ENCODE measurements at places on chromosomes 4 and X.

GRCh38 chr4:99723612-99724011 is 66.0 kb upstream of the C4orf54 start:
- no peak for DNase-seq

GRCh38 chrX:20361890-20362262 is 95.2 kb upstream of the RPS6KA3 start:
- DNase-seq = no peak

DNA sequence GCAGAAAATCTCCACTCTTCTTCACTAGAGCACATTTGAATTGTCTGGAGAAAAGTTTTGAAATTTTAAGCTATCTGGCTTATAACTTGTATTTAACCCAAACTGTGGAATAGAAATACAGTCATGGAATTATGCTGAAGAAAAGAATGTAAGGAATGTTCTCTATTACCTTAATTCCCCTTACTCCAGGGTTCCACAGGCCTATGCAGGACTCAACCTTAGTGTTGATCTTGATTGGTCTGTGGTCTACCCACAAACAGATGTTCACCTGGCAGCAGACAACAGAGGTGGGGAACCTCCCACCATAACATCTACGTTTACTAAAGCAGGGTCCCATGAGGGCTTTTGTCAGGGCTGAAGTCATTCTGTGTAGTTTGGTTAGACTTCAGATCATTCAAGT is 189.3 kb upstream of the GPRIN3 start:
- no peak for DNase-seq

DNA sequence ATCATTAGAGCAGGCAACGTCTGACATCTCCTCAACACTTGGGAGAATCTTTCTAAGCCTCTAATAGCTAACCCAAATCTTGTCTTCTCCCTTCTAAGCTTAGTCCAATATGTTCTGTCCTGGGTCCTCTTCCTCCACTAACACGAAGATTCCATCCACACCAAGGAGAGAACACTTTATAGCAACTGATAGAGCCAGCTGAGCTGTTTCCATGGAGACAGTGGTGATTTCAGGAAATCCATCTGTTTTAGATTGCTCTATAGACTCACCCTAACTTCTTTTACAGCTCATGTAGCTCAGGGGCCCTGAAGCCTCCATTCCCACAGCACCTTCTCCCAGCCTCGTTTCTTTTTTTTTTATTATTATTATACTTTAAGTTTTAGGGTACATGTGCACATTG is 37.4 kb downstream of the SCD5 start:
- DNase-seq = no peak

GRCh38 chrX:28910487-28910886 is 323.2 kb downstream of the IL1RAPL1 start:
- DNase-seq = no peak

- DNase-seq = no peak
Observed at GRCh38 chrX:72381439-72382201, 75.9 kb upstream of the CITED1 start.

DNA sequence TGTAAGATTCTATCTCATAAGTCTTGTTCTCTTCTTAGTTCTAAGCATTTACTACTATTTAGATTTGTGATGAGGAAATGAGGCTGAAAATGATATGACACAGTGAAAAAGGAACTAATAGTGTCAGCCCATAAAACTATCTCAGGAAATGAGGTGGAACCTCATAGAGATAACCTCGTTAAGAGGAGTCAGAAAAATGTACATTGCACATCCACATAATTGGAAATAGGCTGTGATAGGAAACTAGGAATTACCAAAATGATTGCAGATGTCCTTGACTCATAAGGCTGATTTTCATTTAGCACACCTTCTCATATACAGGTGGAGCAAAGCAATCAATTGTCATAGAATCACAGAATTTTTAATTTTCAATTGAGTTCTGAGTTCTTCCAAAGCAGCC is 26.8 kb downstream of the ANXA10 start:
- DNase-seq = no peak

GRCh38 chr4:186840222-186840701 is 116.6 kb upstream of the FAT1 start:
- DNase-seq = no peak

GRCh38 chr4:111494971-111495370 is 650.3 kb upstream of the FAM241A start:
- DNase-seq = no peak

GRCh38 chr4:172007889-172008288 is 194.7 kb downstream of the GALNTL6 start:
- no peak for DNase-seq

All from CD4-positive, alpha-beta T cell treated with Interleukin-17A for 4 hours (primary cell).